NCI-H774 (cell line): ENCODE measurements at places on chromosomes 1 and 21.

DNA sequence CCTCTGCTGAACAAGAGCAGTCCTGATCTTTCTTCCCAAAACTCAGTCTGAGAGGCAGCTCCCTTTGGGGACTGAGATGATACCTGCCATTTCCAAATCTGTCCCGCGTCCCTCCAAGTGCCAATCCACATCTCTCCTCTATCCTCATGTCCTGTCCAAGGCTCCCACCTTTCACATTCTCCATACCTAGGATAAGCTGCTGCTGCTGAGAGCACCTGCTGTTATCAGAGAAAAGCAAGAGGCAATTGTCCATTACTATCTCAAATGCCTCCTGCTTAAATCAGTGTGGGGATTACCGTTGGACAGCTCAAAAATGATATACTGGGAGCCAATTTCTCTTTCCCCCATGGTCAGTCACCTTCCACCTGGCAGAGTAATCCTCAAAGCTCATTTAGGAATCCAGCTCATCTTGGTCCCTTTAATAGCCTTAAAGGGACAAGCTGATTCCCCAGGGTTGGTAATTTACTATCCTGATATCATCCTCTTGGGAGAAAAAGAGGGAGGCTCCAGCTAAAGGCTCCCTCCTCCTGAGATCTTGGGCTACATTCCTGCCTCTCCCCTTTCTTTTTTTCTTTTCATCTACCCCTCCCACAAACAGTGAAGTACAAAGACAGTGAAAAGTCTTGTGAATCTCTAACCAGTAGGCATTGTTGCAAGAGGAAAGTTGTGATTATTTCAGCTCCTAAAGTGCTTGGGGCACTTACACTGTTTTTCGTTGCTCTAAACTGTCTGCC lies 278.1 kb upstream of the CAMK1G start:
- no peak for DNase-seq

DNA sequence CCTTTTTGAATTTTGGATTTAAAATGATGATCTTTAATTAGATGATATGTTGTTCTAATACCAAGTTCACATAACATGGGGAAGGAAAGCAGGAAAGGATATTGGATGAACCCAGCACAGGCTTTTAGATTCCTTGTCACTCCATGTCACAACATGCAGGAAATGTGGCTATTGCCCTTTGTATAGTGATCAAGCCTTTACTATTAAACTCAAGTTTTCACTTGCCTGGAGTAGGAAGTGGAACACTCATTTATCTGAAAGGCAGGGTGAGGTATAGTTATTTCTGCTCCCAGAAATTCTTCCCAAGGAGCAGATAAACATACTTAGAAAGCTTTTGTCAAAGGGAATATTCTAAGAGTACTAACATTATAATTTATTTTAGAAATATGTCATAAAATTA lies 37.2 kb upstream of the BCAS2 start:
- DNase-seq = no peak

- DNase-seq = no peak
These were observed 563.1 kb upstream of the RGS18 start for GRCh38 chr1:191595170-191595569.

GRCh38 chr21:43333298-43334062 lies 93.5 kb downstream of the SIK1 start:
- DNase-seq = no peak

DNA sequence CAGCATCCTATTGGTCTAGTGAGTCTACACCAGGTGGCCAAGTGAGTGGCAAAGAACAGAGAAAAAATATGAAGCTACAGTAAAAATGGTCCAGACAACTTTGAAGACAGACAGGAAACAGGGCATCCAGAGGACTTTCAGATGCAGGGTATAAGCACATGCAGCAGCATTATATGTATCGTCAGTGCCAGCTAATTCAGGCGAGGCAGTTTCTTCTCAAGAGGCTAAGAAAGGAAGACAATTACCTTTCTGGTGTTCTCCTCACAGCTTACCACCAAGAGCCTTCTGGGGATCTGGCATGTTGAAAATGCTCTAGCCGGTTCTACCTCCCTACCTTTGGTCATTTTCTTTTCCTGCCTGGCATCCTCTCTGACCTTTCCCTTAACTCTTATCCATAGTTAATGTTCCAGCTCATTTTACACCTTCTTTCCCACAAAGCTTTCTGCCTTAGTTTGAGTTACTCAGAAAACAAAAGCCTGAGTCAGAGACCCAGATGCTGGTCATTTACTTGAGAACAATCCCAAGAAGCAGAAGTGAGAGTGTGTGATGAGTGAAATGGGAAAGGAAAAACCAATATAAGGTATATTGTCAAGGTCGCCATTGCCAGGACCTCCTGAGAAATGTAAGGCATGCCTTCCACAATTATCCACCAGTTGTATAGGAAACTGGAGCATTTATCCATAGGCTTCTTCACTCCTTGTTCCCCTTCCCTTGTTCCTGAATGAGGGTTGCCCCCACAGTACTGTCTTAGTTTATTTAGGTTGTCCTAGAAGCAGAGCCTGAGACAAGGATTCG lies 444.1 kb downstream of the PLPP3 start:
- DNase-seq = no peak

DNA sequence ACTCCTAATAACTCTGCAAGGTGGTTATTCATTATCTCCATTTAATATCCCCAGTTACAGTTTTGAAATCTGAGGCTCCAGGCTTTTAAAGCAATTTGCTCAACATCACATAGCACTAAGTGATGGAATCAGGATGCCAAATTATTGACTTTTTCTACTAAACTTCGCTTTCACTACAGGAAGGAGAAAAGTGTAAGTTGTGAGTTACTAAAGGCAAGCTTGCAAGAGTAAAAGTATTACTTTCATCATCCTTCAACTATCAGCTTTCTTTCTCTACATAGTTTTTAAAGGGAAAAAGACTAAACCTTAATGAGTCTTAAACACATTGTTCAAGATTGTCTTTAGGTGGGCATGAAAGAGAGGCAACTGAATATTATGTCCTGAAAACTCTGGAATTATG lies 1.8 kb downstream of the OSBPL9 start:
- DNase-seq = no peak

DNA sequence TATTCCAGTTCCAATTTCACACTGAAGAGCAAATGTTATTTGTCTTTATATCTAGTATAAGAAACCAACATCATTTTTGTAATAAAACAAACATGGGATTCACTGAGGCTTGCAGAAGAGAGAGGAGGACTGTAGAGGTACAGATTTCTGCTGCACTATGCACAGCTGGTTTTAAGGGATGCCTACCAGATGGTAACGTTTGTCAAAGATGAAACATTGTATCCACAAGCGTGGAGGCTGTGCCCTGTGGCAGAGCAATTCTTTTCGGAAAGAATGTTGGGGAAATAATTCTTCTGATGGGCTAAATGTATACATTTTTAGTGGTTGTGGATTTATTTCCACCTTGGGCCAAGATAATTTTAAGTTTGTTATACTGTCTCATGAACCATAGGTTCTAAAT lies 272.4 kb downstream of the DUSP10 start:
- DNase-seq = no peak

DNA sequence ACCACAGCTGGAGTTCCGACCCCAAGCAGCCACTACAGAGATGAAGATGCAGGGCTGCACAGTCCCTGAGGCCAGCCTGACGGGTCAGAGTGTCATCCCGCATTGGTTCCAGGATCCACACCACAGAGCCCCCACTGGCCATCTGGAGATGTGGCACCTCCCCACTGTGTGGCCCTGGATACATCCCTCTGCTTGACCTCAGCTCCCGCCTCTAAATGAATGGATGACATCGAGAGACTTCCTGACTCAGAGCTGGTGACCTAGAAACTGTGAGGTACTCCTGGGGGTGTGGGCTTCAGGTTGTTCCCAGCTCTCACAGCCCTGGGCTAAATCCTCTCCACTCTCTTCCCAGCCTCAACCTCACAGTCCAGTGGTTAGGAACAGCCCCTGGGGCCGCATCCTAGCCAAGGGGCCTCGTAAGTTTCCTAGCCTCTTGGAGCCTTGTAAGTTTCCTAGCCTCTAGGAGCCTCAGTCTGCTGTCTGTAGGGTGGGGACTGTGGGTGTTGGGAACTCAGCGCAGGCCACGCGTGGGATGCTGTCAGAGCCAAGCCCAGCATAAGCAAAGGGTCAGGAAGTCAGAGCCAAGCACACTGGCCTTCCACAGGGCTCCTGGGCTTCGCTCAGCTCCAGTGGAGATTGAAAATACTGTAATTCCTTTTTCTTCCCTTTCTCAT lies 87.5 kb upstream of the RUNX3 start:
- DNase-seq = no peak

DNA sequence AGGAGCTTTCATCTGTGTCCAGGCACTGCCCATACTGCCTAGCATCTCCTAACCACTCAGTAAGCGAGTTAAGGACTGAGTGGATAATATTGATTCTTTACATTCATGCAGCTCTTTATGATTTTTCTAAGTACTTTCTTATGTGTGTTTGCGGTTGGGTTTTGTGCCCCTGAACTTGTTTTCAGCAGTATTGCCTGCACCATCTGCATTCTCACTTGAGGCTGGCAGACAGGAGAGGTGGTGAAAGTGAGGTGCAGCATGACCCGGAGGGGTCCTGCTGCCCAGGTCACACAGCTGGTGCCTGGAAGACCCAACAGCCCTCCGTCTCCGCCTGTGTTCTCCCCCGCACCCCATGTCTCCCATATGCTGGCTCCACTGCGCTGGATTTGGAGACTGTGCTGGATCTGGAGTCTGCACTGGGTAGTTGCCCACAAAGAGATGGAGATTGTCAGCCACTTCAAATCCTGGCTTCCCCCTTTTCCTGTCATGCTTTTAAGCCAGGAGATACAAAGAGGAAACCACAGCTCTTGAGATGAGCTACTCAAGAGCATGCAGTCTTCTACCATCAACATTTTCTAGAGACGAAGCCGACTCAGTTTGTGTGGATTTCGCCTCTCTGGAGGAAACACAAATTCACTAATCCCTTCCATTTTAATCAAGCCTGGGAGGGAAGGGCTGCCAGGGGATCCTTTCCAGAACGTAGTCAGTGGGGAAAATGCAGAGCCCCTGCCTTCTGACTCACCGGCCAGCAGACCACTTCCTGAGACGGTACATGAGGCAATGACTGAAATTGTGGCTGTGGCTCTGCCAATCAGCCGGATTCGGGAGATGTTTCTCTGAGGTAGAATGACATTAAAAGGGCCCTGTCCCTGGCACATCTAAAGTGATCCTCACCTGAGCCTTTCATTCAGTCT lies 71.7 kb upstream of the ANGPTL1 start:
- DNase-seq = no peak

DNA sequence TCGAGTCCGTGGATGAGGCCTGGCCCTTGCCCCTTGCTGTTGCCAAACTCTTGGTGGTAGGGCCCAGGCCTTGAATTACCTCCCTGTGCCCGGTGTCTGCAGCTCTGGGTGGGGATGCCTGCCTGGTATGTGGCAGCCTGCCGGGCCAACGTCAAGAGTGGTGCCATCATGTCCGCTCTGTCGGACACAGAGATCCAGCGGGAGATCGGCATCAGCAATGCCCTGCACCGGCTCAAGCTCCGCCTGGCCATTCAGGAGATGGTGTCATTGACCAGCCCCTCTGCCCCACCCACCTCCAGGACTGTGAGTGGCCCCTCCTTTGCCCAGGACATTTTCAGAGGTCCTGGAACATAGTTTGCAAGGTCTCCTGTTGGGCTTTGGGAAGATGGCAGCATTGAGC lies 25.7 kb downstream of the MYOG start:
- no peak for DNase-seq

- DNase-seq = peak; percentile 58
These were observed 2.7 kb upstream of the PSMD4 start for GRCh38 chr1:151251656-151252470.

DNA sequence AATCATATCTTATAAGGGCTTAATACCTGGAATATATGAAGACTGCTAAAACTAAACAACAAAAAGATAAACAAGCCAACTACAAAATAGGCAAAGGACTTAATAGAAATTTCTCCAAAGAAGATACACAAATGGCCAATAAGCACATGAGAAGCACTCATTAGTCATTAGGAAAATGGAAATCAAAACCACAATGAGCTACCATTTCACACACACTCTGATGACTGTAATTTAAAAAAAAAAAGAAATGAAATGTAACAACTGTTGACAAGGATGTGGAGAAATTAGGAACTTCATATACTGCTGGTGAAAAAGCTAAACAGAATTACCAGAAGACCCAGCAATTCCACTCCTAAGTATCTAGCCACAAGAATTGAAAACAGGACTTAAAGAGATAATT lies 374.2 kb upstream of the ZP4 start:
- DNase-seq = no peak

- DNase-seq = no peak
These were observed 135.7 kb upstream of the L1TD1 start for GRCh38 chr1:62058956-62059355.

GRCh38 chr1:84347932-84348555 lies 46.5 kb downstream of the SAMD13 start:
- no peak for DNase-seq

GRCh38 chr1:113353580-113353979 lies 36.7 kb upstream of the MAGI3 start:
- no peak for DNase-seq

GRCh38 chr1:56921479-56921878 lies 44.3 kb downstream of the C8B start:
- no peak for DNase-seq

GRCh38 chr1:16226490-16227179 lies 10.3 kb downstream of the CPLANE2 start:
- DNase-seq = no peak

- DNase-seq = no peak
These were observed 6.0 kb downstream of the COL9A2 start for GRCh38 chr1:40310983-40311642.

DNA sequence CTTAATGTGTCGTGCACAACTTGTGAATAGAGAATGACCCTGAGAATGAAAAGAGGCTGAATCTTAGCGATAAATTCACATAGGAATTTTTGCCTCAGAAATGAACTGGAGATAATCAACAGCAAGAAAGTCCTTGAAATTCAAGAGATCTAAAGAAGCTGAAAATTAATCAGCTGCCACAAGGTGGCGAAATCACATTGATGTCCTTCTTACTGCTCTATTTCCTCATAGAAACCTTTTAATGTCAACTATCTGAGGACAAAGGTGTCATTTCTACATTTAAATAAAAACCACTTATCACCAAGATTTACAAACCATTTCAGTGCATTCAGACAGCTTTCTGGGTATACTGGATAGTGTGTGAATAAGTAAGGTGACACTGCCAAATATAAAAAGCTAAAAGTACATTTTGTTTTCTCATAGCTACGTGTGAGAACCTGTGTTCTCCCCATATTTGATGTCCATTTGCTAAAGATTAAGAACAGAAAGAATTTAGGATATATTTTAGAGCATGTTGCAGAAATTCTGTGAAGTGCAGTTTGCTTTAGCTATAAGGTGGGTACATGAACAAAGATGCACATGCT lies 485.3 kb upstream of the PTBP2 start:
- DNase-seq = peak; percentile 57

GRCh38 chr1:193310564-193310963 lies 124.2 kb upstream of the B3GALT2 start:
- DNase-seq = peak; percentile 94

DNA sequence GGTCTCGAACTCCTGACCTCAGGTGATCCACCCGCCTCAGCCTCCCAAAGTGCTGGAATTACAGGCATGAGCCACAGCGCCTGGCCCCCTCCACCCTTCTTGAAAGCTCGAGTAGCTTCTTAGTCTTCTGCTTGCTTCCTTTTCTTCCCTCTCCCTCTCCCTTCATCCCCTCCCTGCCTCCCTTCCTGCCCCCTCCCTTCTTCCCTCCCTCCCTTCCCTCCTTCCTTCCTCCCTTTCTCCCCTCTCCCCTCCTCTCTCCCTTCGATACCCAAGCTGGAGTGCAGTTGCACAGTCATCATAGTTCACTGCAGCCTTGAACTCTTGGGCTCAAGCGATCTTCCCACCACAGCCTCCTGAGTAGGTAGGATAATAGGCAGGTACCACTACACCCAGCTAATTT lies 11.8 kb downstream of the KHDRBS1 start:
- DNase-seq = no peak

GRCh38 chr1:151710187-151710840 lies 6.3 kb downstream of the CELF3 start:
- peak; percentile 51 for DNase-seq
